Prostate gland (tissue), 2 donors: ENCODE measurements at places on chromosomes 3 and 15.

GRCh38 chr3:64642327-64643151 lies 45.3 kb downstream of the ADAMTS9 start:
- DNase-seq: no peak
- H3K4me3 ChIP-seq: no peak overlapping the region
- H3K27me3 ChIP-seq: no peaks in the 10 kb centered on the region
- no peaks in the 10 kb centered on the region for H3K4me1 ChIP-seq
- no peaks in the 10 kb centered on the region for H3K36me3 ChIP-seq

DNA sequence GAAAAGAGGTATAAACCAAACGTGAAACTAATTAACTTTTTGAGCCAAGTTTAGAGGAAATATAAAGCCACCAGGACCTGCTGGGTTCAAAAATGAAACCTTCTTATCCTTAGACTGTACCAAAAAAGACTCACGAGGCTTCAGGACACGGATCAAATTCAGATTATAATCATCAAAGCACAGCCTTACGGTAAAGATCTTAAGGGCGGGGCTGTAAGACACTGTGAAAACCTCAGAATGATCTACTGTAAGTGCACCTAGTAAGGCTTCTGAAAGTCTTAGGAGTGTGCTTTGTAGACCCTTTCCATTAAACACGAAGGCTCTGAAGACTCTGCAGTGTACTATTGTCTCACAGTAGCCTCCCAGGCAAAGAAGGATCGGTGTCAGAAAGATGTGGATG lies 26.8 kb downstream of the TARS3 start:
- no peak for DNase-seq
- H3K27me3 ChIP-seq: no peaks in the 10 kb centered on the region
- no peak overlapping the region for H3K27ac ChIP-seq

DNA sequence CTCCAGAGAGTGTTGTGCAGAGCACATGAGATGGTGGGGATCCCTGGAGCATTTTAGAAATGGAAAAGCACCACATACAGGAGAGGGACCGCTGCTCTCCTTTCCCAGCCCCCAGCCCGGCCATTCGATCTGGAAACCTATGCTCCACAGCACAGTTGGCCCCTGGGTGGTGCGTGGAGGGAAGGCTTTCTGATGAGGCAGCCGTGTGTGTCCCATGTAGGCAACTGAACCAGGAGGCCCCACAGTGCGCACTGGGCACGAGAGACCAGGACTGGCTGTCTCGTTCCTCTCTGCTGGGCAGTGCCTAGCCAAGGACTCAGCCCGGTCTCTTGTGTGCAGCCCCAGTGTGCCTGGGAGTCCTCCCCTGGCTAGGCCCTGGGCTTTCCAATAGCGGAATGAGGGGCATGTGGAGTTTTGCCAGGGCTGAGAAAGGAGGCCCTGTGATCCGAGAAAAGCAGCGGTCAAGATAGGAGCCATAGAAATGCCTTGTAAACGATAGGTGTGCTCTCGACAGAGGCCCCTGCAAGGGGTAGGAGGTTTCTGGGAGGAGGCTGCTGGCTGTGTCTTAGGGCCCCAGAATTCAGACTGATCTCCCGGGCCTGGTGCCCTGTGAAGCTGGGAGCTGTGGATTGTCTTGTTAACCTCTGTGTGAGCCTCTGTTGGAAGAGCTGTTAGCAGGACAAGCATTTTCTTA lies 39.0 kb downstream of the CHDH start:
- DNase-seq: no peak
- H3K4me1 ChIP-seq: no peaks in the 10 kb centered on the region
- no peaks in the 10 kb centered on the region for H3K36me3 ChIP-seq
- no peaks in the 10 kb centered on the region for H3K27me3 ChIP-seq
- no peak overlapping the region for H3K27ac ChIP-seq

GRCh38 chr3:140848666-140849065 lies 93.0 kb upstream of the SLC25A36 start:
- peaks cover 4% of the 10 kb centered on the region for H3K27me3 ChIP-seq
- H3K4me1 ChIP-seq: no peaks in the 10 kb centered on the region
- H3K36me3 ChIP-seq: no peaks in the 10 kb centered on the region
- H3K27ac ChIP-seq: no peak overlapping the region
- DNase-seq: no peak

- H3K27me3 ChIP-seq: no peaks in the 10 kb centered on the region
- no peak overlapping the region for H3K4me3 ChIP-seq
- H3K4me1 ChIP-seq: no peaks in the 10 kb centered on the region
- H3K27ac ChIP-seq: no peak overlapping the region
- no peaks in the 10 kb centered on the region for H3K36me3 ChIP-seq
Measured at GRCh38 chr3:194723846-194724618, 38.3 kb downstream of the FAM43A start.

DNA sequence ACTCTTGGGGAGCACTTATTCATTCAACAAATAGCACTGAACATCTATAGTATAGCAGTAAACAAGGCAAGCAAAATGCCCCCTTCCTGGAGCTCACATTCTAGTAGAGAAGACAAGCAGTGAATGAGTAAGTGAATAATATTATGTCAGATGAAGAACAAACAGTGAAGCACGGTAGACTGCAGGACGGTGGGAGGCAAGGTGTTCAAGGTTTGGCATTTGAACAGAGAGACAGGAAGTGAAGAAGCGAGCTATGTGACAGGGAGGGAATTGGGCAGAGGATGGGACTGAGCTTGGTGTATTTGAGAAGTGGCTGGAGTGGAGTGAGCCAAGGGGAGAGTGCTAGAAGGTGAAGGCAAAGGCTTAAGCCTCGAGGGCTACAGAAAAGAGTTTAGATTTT lies 1.4 kb downstream of the CRELD1 start:
- no peaks in the 10 kb centered on the region for H3K27me3 ChIP-seq
- no peak for DNase-seq
- H3K4me3 ChIP-seq: no peak overlapping the region
- no peaks in the 10 kb centered on the region for H3K36me3 ChIP-seq

- no peaks in the 10 kb centered on the region for H3K27me3 ChIP-seq
- H3K36me3 ChIP-seq: no peaks in the 10 kb centered on the region
- DNase-seq: no peak
- no peak overlapping the region for H3K4me3 ChIP-seq
- no peak overlapping the region for H3K27ac ChIP-seq
- no peaks in the 10 kb centered on the region for H3K4me1 ChIP-seq
Measured at GRCh38 chr3:197268294-197268693, 30.1 kb downstream of the DLG1 start.

DNA sequence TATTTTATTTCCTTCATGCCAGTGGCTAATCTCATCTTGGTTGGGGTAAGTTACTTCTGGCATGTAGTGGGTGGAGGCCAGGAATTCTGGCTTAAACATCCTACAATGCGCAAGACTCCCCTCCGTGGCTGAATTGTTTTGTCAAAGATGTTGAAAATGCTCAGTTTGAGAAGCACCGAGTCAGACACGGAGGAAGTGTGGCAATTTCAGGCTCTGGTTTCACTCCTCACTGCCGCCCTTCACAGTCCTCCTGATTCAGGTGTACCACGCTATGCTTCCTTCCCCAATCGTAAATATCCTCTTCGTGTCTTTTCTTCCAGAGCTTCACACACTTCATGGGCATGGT lies 150.7 kb downstream of the OPA1 start:
- no peaks in the 10 kb centered on the region for H3K36me3 ChIP-seq
- H3K27me3 ChIP-seq: no peaks in the 10 kb centered on the region
- no peaks in the 10 kb centered on the region for H3K4me1 ChIP-seq
- no peak overlapping the region for H3K27ac ChIP-seq
- DNase-seq: no peak
- no peak overlapping the region for H3K4me3 ChIP-seq

DNA sequence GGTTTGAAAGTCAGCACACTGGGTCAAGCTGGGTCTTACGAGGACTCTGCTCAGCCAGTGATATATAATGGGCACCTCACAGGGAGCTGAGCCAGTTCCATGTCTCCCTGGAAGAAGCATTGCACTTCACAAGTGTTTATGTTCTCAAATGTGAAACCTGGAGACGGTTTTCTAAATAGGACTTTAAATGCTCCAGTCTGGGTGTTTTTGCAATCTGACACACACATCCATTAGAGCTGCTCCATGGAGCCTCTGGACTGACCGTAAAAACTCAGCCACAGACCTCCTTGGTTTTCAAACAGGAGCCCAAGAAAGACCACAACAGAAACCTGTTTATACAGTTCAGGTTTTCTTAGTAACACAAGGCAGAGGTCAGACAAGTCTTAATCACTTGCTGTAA lies 201.3 kb upstream of the LRIG1 start:
- no peaks in the 10 kb centered on the region for H3K4me1 ChIP-seq
- no peaks in the 10 kb centered on the region for H3K36me3 ChIP-seq
- H3K4me3 ChIP-seq: no peak overlapping the region
- no peak for DNase-seq

DNA sequence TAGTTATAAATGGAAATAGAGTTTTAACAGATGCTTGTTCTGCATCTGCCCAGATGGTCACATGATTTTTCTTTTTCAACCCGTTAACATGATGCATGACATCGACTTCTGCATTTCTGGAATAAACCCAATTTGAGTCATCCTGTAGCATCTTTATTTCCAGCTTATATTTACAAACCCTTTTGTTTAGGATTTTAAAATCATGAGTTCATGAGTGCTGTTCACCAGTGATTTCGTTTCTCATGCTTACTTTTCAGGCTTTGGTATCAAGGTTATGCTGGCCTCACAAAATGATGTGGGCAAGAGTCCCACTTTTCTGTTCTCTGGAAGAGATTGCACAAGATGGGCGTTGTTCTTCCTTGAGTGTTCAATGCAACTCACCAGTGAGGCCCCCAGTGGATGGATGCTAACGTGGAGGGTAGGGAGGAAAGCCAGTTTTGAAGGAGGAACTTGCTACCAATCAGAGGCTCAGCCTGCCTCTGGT lies 5.2 kb downstream of the HRH1 start:
- H3K27ac ChIP-seq: no peak overlapping the region
- H3K27me3 ChIP-seq: peaks cover 3% of the 10 kb centered on the region
- no peaks in the 10 kb centered on the region for H3K36me3 ChIP-seq
- no peak for DNase-seq

DNA sequence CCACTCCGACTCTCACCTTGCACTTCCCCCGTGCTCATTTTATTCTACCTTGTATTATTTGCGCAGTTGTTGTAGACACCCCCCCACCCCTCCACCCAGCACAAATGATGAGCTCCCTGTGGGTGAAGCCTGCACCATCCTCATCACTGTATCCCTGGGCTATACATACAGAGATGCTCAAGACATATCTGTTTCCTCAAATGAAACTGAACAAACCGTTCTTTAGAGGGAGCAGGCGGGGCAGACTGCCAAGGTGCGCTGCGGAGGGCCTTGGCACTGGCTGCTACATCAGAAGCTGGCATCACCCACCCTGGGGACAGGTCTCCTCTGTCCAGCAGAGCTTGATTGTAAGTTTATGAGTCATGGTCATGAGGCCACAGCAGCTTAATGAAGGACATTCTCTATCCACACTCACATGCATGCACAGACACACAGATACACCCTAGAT lies 29.0 kb downstream of the ADCY5 start:
- no peaks in the 10 kb centered on the region for H3K4me1 ChIP-seq
- H3K27ac ChIP-seq: peak overlapping the region; percentile 41
- no peak for DNase-seq
- no peaks in the 10 kb centered on the region for H3K36me3 ChIP-seq

GRCh38 chr3:123412076-123412475 lies 36.8 kb downstream of the ADCY5 start:
- peak overlapping the region; percentile 77 for H3K27ac ChIP-seq
- H3K4me3 ChIP-seq: no peak overlapping the region
- no peak for DNase-seq
- H3K27me3 ChIP-seq: no peaks in the 10 kb centered on the region
- peaks cover 2% of the 10 kb centered on the region for H3K4me1 ChIP-seq
- H3K36me3 ChIP-seq: no peaks in the 10 kb centered on the region

- H3K36me3 ChIP-seq: no peaks in the 10 kb centered on the region
- H3K4me3 ChIP-seq: no peak overlapping the region
- H3K27ac ChIP-seq: no peak overlapping the region
- DNase-seq: no peak
- H3K27me3 ChIP-seq: no peaks in the 10 kb centered on the region
Measured at GRCh38 chr3:39122813-39123212, 15.3 kb downstream of the TTC21A start.

- H3K36me3 ChIP-seq: no peaks in the 10 kb centered on the region
- H3K4me3 ChIP-seq: no peak overlapping the region
- H3K27ac ChIP-seq: no peak overlapping the region
- no peaks in the 10 kb centered on the region for H3K27me3 ChIP-seq
- DNase-seq: no peak
- no peaks in the 10 kb centered on the region for H3K4me1 ChIP-seq
Measured at GRCh38 chr15:84721371-84721770, 5.4 kb upstream of the SEC11A start.

DNA sequence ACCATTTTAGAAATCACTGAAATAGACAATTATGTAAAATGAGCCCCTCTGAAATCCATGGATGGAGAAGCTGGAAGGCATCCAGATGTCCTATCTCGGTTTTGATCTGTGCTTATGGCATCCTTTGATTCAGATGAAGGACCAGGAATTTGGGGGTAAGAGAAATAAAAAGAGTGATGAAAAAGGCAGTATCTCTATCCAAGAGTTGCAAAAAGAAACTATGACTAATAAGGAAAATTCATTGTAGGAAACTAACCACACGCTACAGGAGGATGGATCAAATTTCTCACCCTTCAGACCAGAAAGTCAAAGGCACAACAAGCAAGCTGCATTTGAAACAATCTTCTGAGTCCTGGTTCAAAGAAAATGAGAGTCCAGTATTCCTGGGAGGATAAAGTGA lies 34.8 kb downstream of the SRGAP3 start:
- H3K27ac ChIP-seq: no peak overlapping the region
- H3K27me3 ChIP-seq: no peaks in the 10 kb centered on the region
- no peak for DNase-seq
- H3K4me3 ChIP-seq: no peak overlapping the region
- no peaks in the 10 kb centered on the region for H3K4me1 ChIP-seq

- no peak overlapping the region for H3K27ac ChIP-seq
- no peaks in the 10 kb centered on the region for H3K36me3 ChIP-seq
- no peaks in the 10 kb centered on the region for H3K27me3 ChIP-seq
- H3K4me3 ChIP-seq: no peak overlapping the region
- no peaks in the 10 kb centered on the region for H3K4me1 ChIP-seq
Measured at GRCh38 chr15:57485869-57486268, 105.8 kb upstream of the MYZAP start.

DNA sequence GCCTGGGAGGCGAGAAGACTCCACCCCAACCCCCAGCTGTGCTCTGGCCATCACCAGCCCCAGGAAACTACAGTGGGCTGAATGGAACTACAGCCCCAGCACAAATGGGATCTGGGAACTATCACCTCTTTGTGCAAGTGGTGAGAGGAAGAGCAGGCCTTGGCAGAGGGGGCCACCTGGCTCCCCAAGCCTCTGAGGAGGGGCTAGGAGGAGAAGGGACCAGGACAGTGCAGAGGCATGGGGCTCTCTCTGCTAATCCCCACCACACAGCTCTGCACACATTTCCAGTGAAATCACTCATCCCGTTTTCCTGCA lies 31.6 kb downstream of the KY start:
- H3K4me1 ChIP-seq: no peaks in the 10 kb centered on the region
- H3K36me3 ChIP-seq: no peaks in the 10 kb centered on the region
- no peak for DNase-seq
